NCI-H524 (cell line): ENCODE measurements at places on chromosomes 2 and 18.

DNA sequence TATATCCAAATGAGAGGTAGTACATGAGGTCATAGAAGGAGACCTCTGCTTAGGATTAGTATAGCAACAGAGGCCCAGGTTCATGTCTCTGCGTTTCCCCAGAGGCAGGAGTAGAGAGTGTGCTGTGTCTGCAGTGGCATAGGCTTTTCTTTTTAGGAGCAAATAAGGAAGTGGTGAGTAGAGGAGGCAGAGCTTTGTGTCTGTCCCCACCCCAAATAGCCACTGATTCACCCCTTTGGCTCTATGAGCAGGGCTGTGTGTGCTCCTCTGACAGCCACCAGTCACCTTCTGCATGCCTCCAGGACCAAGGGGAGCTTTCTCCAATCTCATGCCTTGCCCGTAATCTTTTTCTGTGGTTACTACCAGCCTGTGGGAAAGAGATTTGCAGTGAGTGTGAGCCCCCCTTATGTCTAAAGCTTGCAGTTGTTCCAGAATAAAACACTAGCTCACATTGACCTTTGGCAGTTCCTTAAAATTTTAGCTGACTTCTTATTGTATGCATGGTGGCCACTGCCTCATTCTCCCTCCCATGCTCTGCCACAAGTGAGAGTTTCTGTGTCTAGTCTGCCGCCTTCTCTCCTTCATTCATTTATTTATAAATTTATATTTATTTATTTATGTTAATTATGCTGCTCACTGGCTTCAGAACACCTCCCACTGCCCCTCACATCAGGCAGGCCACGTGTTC, 23.5 kb upstream of the ELAC1 start:
- no peak for DNase-seq

DNA sequence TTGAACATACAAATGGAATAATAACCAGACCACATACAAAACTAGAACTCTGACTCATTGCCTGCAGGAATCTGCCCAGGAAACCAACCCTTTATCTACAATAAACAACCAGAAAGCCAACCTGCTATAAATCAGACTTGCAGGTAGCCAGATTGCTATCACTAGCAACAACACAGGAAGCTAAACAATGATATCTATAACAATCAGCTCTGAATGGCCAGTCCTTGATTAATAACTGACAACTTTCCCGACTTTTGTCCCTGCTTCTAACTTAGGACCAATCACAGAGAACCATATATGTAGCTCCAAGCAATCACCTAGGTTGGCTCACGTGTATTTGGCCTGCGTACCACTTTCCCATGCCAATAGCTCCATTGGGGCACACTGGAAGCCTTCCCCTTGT, 470.8 kb downstream of the RIT2 start:
- no peak for DNase-seq

DNA sequence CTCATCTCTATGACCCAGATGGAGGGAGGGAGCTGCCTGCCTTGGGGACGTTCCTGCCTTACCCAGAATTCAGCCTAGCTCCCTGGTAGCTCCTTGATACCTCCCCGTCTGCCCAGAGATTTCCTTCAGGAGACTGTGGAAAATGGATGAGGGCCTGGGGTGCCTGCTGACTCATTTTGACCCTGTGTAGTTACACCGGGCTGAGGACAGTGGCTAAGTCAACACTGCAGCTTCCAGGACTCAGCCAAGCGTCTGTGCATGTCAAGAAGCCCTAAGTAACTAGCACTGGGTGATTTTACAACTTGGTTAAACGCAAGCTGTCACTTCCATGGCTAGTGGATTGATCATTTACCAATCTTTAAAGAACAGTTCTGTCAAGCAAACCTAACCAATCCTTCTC, 23.3 kb upstream of the EPAS1 start:
- no peak for DNase-seq

- DNase-seq, result peak; percentile 36
These were observed at the start of gene PTH2R for GRCh38 chr2:208406474-208407451. Gene PTH2R (plus strand): TSS chr2:208406792. CDS start chr2:208407044, 252 bp downstream.

- no peak for DNase-seq
These were observed 31.4 kb upstream of the TMEM177 start for GRCh38 chr2:119647440-119648169.

- DNase-seq, result no peak
These were observed 638.1 kb downstream of the ERBB4 start for GRCh38 chr2:211900518-211900917.

- DNase-seq, result no peak
These were observed 70.2 kb downstream of the NGEF start for GRCh38 chr2:232942831-232943230.

GRCh38 chr2:229654437-229654836, 59.9 kb downstream of the DNER start:
- no peak for DNase-seq

DNA sequence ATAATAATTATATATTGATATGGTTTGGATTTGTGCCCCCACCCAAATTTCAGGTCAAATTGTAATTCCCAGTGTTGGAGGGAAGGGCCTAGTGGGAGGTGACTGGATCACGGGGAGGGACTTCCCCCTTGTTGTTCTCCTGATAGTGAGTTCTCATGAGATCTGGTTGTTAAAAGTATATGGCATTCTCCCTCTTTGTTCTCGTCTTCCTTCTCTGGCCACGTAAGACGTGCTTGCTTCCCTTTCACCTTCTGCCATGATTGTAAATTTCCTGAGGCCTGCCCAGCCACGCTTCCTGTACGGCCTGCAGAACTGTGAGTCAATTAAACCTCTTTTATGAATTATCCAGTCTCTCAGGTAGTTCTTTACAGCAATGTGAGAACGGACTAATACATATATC, 88.3 kb downstream of the ROCK2 start:
- no peak for DNase-seq

GRCh38 chr2:1060372-1060771, 109.7 kb downstream of the SNTG2 start:
- no peak for DNase-seq

DNA sequence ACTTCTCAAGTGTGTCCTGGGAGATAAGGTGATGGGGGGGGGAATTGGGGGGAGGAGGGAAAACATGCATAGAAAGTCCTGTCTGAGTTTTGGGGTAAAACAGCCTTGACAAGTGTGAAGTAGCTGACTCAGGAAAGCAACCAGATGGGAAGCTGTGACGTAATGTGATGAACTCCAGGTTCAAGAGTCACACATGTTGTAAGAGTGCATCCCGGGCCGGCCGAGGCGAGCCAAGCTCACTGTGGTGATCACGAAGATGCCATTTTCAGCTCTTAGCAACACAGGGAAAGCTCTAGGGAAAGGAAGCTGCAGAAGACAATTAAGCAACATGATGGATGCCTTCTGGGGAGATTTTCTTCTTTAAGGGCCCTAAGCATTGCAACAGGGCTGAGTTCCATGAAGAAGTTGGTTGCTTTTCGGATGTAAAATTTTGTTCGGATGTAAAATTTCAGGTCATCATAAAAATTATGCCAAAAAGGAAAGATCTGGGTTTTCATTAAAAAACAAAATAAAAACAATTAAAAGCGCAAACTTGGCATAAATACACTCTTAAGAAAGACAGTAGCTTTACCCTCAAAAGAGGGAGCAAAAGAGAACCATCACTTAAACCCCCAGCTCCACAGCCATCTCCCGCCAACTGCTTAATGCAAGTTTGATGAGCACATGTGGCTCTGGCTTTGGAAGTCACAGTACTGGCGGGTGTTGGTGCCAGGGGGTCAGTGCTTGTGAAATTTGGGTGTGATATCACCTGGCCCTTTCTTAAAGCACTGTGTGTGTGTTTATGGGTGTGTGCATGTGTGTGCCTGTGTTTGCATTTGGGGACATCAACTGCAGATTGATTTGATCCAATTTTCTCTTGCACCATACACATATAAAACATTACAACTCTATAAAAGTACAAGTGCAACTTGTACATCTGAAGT, 19.1 kb downstream of the SERTAD2 start:
- no peak for DNase-seq

DNA sequence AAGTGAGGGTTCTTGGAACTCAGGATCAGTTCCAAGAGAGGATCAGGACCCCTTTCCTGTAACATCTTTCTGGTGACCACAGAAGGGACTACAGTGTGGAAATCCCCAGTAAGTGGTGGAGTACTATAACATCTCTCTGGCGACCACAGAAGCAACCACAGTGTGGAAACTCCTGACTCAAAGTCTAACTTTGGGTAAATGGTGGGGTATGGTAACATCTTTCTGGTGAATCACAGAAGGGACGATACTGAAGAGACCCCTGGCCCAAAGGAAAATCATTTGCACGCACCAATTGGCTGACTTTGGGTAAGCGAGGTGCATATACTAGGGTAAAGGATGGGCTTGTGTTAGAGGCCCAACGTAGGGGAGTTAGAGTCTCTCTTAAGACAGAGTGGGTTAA, 56.3 kb upstream of the GULP1 start:
- no peak for DNase-seq

GRCh38 chr2:167293172-167293781, 405.0 kb downstream of the XIRP2 start:
- DNase-seq, result peak; percentile 40

GRCh38 chr2:163919717-163920116, 183.9 kb upstream of the FIGN start:
- no peak for DNase-seq

DNA sequence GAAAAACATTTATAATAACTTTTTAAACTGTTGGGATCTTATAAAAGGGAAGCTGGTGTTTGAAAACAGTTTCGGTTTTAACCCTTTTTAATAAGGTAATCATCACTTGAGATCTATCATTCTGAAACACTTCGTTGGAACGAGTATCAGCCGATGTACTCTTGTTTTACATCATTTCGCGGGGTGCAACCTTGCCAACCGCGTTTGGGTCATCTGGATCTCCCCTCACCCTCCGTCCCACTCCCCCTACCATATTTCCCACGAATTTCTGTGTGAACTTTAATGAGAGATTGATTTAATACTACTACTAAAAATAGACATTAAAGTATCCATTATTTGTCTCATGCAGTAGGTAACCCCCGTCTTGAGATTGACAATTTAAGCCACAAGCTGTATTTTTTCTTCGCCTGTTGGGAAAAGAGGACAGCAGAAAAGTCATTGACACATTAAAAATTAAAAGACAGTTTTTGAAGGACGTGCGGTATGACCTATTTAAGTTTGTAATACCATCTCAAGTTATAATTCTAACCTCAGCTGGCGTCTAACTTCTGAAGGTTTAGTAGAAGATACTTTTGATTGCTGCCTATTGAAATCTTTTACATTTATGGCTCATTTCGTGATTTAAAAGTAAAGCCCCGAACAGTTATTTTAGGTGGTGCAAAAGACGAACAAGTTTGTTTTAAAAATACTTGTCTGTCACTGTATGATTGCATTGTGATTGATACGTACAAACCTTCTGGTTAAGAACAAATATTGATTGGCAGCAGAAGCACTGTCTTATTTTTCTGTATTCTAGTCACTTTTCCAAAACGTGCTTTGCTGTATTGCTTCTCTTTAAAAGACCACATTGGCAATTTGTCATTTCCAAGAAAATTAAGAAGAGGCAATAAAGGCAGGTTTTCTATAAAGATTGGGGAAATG, 1.5 kb downstream of the CREB1 start:
- no peak for DNase-seq

DNA sequence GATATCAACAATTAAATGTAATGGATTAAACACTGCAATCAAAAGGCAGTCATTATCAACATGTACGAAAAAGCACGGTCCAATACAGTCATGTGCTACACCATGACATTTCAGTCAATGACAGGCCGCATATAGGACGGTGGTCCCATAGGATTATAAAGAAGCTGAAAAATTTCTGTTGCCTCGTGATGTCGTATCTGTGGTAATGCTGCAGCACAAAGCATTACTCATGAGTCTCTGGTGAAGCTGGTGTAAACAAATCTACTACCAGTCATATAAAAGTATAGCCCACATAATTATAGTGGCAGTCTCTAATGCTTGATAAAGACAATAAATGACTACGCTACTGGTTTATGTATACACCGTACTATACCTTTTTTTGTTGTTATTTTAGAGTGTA, 58.4 kb downstream of the RABL2A start:
- no peak for DNase-seq

DNA sequence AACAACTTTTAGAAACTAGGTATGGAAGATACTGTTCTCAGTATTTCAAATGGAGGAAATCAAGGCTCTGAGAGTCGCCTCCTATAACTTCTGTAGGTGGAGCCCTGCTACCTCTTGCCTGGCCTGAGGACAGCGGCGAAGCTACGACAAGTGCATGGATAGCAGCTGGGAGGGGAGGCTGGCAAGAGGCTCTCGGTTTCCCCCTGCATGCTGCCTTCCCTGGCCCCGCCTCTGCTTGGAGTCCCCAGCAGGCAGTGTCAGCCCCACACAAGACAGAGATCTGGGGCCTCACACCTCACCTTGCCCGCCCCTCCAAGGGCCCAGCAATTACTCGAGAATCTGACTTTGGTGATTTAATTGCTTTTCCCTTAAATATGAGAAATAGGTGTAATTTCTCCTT, 107.6 kb upstream of the POU3F3 start:
- no peak for DNase-seq

GRCh38 chr2:109527079-109527478, 86.7 kb downstream of the SEPTIN10 start:
- DNase-seq, result no peak

DNA sequence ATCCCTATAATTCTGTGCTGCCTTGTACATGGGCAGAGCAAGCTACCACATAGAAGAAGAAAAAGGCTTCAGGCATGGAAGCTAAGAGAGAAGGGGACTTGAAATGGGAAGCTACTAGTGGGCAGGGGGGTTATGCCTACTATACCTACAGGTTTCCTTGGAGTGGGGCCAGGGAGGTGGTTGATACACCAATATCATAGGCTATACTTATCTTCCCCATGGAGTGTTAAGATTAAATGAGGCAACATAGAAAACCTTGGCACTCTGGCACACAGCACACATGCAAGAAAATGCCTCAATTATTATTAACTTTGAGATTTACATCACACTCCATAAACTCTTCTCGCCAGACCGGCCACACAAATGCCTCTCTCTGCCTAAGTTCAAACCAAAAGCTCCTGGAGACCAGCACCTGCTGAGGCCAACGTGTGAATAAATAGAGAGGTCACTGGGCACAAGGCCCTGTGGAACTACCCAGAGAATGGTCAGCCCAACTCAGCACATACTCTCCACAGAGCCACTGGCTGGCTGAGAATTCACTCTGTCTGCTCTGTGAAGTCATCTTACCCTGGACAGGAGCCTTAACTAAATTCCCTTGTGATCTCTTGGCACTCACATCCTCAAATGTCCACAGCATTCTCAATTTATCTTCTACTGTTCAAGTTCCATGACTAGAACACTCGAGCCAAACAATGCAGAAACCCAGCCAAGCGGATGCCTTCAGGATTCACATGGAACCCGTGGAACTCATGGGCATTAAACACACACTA, 498.7 kb downstream of the BCL11A start:
- DNase-seq, result no peak

- DNase-seq, result no peak
These were observed 8.6 kb downstream of the SPATS2L start for GRCh38 chr2:200314976-200315567.

DNA sequence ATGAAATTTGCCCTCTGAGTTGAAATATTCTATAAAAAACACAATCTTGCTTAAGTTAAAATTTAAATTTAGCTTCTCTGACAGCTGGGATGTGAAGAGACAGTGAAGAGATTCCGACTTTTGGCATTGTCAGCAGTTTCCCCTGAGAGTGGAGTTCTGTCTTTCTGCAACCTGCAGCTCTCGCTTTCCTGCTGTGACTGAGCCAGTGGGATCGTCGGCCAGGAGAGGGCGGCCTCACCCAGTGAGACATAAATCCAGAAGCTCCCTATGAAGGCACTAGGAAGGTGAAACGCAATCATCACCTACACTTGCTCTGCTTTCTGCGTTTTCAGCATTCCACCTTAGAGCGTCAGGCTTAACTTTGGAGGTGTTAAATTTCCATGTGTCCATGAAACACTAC, 75.4 kb upstream of the HNMT start:
- peak; percentile 38 for DNase-seq

- DNase-seq, result no peak
These were observed 39.4 kb upstream of the MAP4K3 start for GRCh38 chr2:39476524-39476923.
